Hematopoietic multipotent progenitor cell treated with erythropoietin and hydrocortisone succinate and interleukin-3 and kit ligand, for 6 days (in vitro differentiated cells): ENCODE measurements at places on chromosomes 16 and 17.
A peak's percentile ranks its signal among the peaks of the same experiment; 100 is the strongest.

- no peak for DNase-seq
Observed at GRCh38 chr17:59786213-59786535, 78.7 kb downstream of the VMP1 start.

GRCh38 chr16:67842509-67843342 is 606 bp downstream of the THAP11 start:
- peak; percentile 71 for DNase-seq

DNA sequence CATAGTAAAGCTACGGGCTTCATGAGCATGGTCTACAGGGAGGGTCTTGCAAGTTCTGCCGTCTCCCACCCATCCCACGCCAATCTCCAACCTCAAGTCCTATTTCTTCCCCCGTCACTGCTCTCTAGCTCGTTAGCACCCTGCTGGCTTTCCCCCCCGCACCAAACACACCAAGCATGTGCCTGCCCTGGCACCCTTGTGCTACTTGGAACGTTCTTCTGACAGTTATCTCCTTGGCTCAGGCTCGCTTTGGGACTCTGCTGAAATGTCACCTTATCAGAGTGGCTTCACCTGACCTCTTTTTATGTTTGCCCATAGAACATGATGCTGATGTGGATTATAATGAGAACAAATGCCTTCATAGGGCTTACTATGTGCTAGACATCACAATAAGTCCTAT is 21.9 kb downstream of the GLYR1 start:
- peak; percentile 89 for DNase-seq

- DNase-seq, result no peak
Observed at GRCh38 chr17:14748036-14748710, 447.3 kb downstream of the HS3ST3B1 start.
